ENCODE measurements at places on chromosomes 2 and 18.

GRCh38 chr2:146262606-146263005 is 1582.2 kb upstream of the ACVR2A start:
- no peak for DNase-seq

GRCh38 chr2:165408186-165408585 is 61.3 kb upstream of the CSRNP3 start:
- DNase-seq: no peak

GRCh38 chr2:189548666-189549448 is 31.7 kb downstream of the SLC40A1 start:
- DNase-seq: no peak

GRCh38 chr2:118333664-118334063 is 245.4 kb downstream of the INSIG2 start:
- no peak for DNase-seq

- no peak for DNase-seq
Observed at GRCh38 chr2:160910681-160911080, 249.5 kb upstream of the TANK start.

DNA sequence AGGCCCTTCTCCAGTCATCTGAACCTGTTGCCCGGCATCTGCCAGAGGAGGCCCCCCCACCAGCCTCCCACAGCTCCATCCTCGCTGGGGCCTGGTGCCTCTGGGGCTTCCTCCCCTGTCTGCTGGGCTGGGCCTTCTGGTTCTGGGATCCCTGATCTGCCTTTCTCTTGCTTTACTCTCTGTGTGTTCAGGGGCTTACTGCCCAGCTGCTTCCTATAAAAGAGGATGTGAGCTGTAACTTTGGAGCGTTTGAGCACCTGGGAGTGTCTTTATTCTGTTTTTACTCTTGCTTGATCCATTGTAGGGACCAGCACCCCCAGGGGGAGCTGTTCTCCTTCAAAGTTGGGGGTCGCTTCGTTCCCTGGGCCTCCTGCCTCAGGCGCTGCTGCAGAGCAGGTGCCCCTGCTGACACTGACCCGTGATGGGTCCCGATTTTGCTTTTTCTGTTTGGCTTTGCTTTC is 23.1 kb upstream of the FAHD2A start:
- DNase-seq: peak; percentile 73

- no peak for DNase-seq
Observed at GRCh38 chr2:195404651-195405050, 252.4 kb upstream of the SLC39A10 start.

DNA sequence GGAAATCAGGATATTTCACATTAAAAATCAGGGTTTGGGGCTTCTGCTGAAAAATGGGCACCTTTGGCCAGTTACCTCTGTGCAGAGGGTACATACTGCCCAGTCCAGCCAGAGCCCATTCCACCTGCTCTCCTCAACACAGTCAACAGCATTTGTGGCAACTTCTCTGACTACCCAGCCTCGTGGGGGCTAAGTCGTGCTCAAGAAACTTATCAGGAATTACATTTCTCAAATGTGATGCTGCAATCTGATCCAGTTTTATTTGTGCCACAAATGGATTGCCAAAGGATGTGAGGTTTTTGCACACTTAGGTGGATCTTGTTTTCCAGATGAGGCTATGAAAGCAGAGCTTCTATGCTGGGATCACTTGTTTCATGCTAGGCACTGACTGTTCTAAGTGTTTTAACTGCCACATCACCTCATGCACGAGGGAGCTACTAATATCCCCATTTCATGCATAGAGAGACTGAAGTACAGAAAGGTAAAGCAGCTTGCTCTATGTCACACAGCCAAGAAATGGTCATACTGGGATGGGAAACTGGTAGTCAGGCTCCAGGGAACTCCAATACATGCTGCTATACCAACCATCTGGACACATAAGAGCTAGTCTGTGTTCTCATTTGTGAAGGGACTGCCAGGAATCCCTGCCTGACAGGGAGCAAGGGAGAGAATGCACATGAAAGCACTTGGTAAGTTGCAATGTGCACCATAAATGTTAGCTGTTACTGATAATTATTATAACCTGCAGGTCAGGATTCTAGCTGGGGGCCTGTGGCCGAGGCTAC is 89.0 kb upstream of the HK2 start:
- no peak for DNase-seq

- peak; percentile 75 for DNase-seq
Observed at GRCh38 chr2:128304715-128305554, 13.7 kb downstream of the HS6ST1 start.

DNA sequence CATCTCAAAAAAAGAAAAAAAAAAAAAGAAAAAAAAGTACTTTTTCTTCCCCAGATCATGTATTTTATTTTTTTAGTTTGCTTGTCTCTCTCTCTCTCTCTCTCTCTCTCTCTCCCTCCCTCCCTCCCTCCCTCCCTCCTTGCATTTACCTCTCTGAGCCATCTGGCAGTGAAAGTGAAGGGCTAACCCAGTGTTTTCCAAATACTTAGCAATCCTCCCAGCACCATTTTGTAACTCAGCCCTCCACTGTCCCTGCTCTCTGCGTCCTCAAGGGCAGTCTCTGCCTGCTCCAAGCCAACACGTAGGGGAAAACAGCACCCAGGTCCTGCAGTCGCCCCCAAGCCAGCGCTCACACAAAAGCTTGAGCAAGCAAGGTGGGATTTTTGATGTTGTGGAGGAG is 19.6 kb upstream of the TEX44 start:
- DNase-seq: peak; percentile 67

GRCh38 chr2:188364033-188364630 is 72.5 kb downstream of the GULP1 start:
- no peak for DNase-seq

DNA sequence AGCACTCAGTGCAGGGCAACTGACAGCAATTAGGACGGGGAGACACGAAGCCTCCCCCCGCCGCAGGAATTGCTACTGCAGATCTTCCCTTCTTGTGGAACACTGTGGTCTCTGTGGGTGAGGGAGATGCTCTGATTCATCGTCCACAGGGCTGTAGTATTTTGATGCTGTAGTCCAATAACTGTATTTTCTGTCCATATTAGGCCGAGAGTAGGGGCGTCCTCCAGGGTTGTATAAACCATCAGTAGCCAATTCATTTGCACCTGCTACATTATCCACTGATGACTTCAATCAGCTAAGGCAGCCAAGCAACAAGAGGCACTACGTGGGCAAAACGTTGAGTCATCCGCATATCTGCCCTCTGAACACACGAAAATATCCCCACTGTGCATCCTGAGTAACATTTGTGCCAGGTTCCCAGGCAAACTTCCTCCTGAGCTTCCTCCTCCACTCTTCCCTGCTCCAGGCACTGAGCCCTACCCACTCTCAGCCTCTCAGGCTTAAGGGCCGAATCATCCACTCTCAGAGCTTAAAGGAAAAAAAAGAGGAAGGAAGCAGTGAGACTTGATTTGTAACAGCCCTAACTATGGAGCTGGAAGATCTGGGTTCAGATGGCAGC is 62.1 kb downstream of the LBH start:
- no peak for DNase-seq

DNA sequence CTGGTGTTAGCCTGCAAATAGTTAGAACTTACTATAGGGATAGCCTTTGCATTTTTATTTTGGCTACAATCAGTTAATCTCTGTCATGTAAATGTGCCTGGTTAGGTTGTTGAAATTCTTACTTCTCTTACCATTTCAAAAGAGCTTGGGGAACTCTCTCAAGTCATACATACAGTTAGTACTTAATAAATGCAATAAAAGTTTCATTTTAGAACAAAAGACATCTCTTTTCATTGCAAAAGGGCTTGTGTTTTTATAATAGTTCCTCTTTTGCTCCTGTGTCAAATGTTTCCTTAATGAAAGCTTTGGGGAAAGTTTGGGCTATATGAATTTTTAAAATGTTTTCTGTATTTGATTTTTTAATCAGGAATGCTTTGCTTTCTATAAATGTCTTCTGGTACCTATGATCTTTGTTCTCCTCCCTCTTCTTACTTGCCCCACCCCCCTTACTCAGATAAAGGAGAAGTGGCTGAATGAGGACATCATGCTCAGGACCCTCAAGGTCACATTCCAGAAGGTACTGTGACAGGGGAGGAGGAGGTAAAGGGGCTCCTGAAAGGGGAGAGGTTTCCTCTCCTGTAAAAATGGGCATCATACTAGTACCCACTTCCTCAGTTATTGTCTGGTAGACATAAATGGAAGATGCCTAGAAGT is 13.6 kb downstream of the PTPN18 start:
- DNase-seq: no peak

DNA sequence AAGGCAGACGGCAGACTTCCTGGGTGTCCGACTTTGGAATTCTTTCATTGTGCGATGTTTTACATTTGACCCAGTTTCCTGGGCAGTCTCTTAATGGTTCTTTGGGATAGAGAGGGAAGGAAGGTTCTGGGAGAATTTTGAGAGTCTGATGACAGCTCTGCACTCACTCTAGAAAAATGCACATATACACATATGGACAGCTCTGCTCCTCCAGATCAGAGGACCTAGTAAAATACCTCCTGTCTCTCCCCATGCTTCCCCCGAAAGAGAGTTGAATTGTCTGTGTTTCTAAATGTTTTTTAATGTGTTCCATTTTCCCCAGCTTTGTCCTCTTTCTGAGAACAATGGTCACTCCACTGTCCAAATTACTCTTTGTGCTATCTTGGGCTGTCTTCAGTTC is 102.0 kb upstream of the CXCR4 start:
- DNase-seq: no peak

- peak; percentile 35 for DNase-seq
Observed at GRCh38 chr2:82333697-82334096, 2029.1 kb upstream of the LRRTM1 start.

- DNase-seq: no peak
Observed at GRCh38 chr2:71064754-71065621, 3.5 kb upstream of the NAGK start.

GRCh38 chr2:134621939-134622705 is 96.7 kb downstream of the TMEM163 start:
- DNase-seq: no peak

DNA sequence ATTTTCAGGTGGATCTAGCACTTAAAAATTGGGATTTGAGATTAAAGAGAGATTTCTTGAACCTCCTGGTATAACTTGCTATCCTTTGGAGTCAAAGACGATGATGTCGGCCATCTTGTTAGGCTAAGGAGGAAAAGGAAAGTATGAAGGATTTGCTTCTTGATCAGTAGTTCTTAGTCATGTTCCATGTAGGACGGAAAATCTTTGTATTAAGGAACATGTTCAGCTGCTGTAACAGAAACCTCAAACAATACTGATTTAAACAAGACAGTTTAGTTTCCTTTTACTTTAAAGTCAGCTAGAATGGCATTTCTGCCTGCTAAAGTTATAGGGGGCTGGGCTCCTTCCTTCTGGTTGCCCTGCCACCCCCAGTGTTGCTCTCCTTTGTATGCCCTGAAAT is 56.4 kb upstream of the MGAT5 start:
- DNase-seq: no peak

DNA sequence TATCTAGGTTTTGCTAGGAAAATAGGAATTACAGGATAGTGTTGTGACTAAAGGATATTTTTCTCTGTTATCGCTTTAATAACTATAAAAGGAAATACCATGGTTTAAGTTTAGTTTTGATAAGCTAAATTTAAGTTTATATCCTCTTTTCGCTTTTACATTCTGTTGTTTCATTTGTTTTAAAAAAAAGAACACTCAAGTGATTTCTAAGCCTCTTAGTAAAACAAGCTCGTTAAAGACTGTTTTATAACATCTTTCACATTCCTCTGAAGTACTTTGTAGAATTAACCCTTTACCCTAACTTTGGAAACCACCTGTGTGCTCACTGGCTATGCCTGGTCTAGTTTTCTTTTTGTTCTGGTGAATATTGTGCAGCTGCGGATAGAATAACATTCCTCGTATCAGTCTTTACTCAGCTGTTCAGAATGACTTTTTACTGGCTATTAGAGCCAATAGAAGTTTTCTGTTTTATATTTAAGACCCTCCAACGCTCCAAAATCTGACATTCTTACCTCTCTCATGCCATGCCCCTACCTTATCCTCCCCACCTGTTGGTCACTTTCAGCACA is 183.1 kb downstream of the PTPRM start:
- no peak for DNase-seq

DNA sequence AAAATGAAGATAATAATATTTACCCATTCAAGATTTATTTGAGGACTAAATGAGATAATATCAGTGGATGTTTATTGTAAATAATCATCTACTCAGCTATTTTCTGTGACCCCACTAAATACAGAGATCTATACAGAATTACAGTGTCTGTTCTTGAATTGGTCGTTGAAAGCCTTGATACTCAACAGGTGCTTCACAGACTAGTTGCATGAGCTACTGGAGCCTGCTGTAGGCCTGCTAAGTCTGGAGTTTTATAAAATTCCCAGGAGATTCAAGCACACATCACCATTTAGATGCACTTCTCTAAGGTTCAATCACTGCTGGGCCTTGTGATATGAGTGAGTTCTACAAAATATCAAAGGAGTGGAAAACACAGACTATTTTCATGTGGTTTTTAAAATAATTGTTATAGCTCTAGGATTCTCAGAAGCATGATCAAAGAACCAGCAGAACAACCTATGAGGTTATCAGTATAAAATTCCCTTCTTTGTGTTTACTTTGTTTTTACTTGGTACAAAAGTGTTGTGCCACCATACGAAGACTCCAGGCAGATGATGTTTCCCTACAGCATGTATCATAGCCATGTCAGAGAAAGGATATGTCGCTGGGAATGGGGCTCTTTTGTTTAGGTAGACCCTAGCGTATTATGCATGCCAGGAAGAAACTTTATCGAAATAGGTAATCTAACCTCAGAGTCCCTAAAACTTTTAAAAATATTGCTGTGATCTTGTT is 7.1 kb downstream of the SULT1C4 start:
- DNase-seq: no peak

DNA sequence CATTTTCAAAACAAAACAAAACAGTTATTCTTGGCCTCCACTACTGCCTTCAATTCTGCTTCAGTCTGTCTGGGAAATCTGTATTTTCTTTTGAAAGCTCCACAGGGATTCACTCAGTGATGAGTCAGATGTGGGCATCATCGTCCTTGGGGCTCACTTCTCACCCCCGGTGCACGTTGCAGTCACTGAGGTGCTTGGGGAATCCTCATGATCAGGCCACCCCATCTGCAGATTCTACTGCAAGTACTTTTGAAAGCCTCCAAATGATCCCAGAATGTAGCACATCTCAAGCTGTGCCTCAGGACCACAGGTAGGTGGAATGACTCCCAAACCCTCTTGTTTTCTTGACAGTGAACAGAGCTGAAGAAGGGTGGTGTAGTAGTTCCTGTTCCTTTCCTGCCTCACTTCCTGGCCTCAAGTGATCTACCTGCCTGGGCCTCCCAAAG is 34.3 kb downstream of the LPIN2 start:
- DNase-seq: no peak
